Tongue (tissue), 3 donors: ENCODE measurements at places on chromosomes 1 and 21.
A peak's percentile ranks its signal among the peaks of the same experiment; 100 is the strongest.

DNA sequence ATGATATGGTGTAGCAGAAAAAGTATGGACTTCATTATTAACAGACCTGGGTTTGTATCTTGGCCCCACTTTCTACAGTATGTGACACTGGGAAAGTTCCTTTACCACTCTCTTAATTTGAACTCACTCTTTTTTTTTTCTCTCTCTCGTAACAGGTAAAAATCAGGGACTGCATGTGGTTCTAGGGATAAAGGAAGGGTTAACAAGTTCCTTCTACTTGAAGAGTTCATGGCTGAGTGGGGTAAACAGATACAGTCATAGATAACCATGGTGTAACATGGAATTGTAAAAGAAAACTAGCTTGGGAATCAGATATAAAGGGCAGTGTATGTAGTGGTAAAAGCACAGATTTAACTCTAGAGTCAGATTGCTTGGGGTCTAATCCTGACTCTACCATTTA, 21.2 kb downstream of the ZYG11B start:
- no peak for DNase-seq

GRCh38 chr1:238061967-238062613, 171.4 kb upstream of the ZP4 start:
- no peak for DNase-seq

DNA sequence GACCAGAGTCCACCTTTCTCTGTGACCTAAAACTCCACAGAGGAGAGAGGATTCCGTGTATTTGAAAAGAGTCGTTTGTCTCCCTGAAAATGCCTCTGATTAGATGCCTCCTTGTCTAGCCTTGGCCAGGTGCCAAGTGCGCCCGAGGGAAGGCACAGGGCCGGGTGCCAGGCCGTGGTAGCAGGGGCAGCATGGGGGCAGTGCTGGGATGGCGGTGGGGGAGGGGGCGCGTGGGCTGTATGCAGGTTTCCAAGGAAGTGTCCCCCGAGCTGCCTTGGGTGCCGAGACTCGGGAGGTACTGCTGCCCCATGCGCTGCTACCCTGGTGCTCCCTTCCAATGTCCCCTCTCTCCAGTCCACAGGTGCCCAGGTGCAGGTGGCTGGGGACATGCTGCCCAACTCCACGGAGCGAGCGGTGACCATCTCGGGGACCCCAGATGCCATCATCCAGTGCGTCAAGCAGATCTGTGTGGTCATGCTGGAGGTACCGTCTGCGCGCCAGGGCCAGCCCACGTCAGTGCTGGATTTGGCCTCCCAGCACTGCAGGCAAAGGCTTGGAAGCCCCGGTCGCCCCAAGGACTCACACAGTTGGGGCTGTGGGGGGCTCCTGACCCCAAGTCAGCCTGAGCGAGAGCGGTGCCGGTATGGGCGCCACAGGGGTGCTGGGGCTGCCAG, 70.9 kb upstream of the COL6A1 start:
- peak; percentile 47 for DNase-seq

GRCh38 chr1:62977366-62977765, 193.4 kb downstream of the ATG4C start:
- DNase-seq, result peak; percentile 45

DNA sequence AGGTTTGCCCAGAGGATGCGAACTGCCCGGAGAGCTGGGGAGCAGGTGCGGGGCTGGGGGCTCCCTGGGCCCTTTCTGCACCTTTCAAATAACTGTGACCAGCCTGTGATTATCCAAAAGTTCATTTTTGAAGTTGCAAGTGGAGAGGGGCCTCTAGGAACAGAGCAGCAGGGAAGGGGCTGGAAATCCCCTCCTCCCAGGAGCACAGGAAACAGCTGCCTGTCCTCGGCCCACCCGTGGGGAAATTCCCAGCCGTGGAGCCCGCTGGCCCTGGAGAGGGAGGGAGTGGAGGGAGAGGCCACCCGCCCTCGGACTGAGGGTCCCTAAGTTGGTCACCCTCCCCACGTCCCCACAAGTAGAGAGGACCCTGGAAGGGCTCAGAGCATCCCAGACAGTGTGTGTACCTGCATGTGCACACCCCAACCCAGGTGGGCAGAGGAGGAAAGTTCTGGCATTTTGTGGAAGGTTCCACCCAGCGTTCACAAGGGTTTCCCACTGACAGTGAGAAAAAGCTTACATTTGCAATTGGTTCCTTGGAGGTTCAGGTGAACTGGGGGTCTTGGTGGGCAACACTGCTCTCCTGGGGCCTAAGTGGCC, 1.2 kb upstream of the TNFRSF4 start:
- no peak for DNase-seq

- no peak for DNase-seq
These were observed 14.8 kb upstream of the LSS start for GRCh38 chr21:46243325-46243724.

DNA sequence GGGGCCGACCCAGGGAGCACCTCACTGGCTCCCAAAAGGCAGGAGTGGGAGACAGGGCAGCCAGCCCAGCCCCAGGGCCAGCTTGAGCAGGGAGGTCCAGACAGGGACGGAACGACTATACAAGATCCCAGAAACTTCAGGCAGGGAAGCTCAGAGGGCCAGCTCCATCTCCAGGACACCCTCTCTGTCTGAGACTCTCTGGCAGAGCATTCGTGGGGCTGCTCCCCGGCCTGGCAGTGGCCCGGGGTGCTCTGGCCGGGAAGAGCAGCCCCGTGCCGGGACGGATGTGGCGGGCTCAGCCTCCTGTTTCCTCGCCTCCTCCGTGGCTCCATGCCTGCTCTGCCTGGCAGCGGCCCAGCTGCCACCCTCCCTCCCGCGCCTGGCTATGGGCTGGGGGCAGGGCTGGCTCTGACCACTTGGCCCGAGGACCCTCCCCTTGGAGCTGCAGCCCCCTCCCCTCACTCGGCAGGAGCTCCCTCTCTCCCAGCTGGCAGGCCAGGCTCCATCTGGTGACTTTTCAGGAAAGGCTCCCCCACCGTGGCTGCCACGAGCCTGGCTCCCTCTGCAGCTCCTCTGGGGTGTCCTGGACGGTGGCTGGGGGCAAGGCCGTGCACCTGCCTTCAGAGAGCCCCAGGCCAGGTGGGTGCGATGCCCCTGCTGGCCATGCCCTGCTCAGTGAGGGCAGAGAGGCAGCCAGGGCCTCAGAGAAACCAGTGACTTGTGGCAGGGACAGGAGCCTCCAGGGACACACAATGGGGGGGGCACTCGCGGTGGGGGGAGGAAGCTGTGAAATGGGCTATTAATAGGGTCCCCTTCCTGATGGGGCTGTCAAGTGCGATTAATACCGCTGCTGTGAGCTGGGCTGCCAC, 5.6 kb upstream of the PLCH2 start:
- peak; percentile 29 for DNase-seq

- DNase-seq, result peak; percentile 61
These were observed 132.0 kb downstream of the FOXD2 start for GRCh38 chr1:47569681-47570470.

DNA sequence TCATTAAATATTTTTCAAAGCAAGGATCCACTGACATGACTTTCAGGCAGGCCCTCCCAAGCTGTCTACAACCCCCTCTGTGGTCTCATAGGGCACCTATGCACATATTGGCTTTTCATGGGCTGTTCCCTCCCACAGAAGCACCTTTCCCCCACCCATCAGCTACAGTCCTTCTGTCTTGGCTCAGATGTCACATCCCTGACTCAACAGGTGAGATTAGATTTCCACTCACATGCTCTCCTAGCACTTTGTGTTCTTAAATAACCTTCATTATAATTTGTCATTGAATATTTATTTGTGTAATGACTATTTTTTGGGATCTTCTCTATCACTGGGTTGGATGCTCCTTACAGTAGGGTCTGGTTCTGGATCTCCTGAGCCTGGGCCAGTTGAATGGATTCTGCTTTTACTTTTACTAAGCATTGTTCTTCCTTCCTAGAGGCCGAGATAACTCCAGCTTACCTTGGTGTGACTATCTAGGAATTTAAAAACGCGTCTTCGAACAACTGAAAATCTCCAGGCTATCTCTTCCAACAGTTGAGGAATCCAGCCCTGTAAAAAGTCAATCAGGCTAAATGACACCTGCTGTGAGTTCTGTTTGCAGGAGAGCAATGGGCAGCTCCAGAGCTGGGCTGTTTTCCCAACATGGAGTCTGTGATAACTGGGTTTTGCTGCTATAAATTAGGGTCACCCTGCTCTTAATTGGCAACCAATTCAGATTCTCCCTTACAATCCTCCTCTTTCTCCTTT, 16.2 kb downstream of the ROR1 start:
- no peak for DNase-seq

GRCh38 chr1:64308866-64309265, 105.4 kb downstream of the UBE2U start:
- peak; percentile 27 for DNase-seq

DNA sequence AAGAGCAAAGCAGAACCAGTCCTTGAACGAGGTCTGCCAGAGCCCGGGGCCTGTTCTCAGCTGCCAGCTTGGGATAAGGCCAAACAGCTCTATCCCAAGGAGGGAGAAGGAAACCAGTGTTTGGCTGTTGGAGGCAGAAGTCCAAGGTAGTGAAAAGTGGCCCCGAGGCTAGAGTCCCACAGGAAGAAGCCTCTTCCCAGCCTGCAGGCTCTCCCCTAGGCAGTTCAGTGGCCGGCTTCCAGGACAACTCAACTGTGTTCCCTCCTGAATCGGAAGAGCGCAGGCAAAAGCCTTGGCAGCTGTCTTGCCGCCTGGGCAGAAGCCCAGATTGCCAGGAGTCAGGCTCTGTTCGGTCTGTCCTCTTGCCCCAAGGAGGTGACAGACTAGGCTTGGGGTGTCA, 19.3 kb downstream of the QSOX1 start:
- DNase-seq, result peak; percentile 86

DNA sequence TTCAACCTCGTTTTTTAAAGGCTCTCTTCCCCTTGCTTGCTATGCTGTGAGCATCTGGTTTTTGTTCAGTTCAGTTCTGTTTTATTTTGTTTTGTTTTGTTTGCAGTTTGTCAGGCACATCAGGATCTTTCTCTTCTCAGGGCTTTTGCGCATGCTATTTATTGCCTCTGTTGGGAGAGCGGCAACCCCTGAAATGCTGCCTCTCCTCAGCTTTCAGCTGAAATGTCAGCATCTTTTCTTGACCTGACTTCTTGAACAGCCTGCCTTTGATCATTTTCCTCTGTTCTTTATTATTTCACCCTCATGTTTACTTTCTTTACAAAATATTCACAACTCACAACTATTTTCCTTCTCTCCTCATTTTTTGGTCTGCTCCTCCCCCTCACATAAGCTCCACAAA, 50.4 kb upstream of the RC3H1 start:
- peak; percentile 5 for DNase-seq

GRCh38 chr1:81549588-81550127, 251.1 kb upstream of the ADGRL2 start:
- no peak for DNase-seq

DNA sequence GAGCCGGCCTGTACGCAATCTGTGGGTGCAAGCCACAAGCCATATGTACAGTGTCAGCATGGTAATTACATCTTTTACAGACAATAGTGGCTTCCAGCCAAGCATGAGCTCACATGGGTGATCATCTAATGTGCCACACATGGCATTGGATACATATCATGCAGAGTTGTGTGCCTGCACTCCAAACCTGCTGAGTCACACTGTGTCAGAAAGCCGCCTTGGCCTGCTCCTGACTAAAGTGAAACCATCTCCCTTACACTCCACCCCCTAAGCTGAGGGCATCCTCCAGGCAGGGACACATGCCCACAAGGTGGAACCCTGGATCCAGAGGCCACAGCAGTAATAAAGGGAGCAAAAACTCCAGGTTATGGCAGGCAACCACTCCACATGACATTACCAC, 72.5 kb downstream of the KCNT2 start:
- peak; percentile 31 for DNase-seq

GRCh38 chr1:235758931-235759330, 107.8 kb downstream of the LYST start:
- no peak for DNase-seq

- DNase-seq, result no peak
These were observed 10.2 kb upstream of the CDC7 start for GRCh38 chr1:91490501-91490900.

DNA sequence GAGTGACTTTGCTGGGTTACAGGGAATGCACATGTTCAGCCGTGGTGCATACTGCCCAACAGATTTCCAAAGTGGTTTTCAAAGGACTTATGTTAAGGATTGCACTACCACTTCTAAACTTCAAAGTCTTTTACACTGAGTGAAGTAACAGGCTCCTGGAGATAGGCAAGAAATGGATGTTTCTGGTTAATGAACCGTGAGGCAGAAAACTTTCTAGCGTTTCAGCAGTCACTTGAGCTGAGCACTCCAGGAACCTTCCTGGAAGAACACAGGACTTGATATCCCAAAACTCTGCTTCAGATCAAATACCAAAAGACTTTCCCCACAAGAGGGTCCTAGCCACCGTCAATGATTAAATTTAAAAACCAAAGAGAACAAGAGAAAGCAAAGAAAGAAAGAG, 74.3 kb upstream of the ATP1A1 start:
- DNase-seq, result no peak

DNA sequence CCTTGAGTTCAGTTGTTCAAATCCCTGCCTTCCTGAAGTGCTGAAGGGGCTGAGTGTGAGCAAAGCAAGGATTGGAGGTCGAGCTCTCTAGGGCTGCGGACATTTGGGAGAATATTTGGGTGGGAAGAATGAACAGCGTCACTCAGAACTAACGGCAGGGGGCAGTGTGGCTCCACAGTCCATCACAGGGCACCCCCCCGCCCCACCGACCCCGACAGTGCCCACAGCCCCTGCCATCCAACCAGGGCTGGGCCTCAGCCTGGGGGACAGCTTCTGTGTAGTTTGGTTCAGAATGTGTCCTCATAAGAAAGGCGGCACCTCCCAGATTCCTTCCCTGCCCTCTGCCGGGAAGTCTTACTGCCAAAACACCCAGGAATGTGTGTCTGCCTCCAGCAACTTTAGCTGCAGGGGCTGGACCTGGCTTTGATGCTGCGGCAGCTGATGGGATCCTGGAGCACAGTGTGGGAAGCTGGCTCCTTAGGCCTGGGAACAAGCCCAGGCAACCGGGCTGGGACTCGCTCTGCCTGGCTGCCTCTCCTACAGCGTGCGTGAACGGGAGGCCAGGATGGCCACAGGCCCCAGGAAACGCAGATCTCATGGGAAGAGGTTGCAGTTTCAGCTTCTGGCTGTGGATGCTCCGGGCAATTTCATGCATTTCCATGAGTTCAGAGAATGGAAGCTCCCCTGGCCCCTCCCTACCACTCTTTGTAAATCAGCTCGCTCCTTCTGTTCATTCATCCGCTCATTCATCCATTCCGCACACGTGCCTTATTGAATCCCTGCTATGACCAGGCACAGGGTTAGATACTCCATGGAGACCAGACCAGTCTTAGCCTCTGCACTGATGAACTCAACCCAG, 104.9 kb upstream of the TMPRSS2 start:
- peak; percentile 95 for DNase-seq

GRCh38 chr21:18840239-18840638, 436.7 kb upstream of the TMPRSS15 start:
- no peak for DNase-seq

DNA sequence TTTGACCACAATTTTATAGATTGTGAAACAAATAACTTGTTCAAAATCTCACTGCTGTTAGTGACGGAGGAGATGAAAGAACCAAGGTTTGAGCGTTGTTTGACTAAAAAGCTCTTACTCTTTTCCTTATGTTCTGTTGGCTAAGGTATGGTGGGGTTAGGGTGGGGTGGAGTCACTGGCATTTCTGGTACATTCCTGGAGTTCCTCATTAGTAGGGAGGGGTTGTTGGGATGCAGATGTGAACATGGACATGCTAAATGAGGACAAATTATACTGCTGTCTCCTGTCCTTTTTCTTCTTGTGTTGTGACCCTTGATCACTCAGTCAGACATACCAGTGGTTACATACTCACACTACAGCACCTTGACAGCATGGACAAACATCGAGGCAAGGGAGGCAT, 26.2 kb upstream of the CD1D start:
- DNase-seq, result no peak

GRCh38 chr1:151841141-151841540, 1.5 kb upstream of the C2CD4D start:
- DNase-seq, result no peak
